Neuronal stem cell (in vitro differentiated cells): ENCODE measurements at places on chromosomes 13 and 19.

GRCh38 chr13:112932971-112933370 is 36.0 kb upstream of the MCF2L start:
- no peak overlapping the region for H3K27ac ChIP-seq
- peaks cover 6% of the 10 kb centered on the region for H3K4me1 ChIP-seq
- no peak overlapping the region for H3K4me3 ChIP-seq

GRCh38 chr13:30863231-30863630 is 42.8 kb upstream of the MEDAG start:
- H3K27me3 ChIP-seq, result no peaks in the 10 kb centered on the region
- no peak for DNase-seq
- peaks cover 30% of the 10 kb centered on the region for H3K4me1 ChIP-seq
- no peak overlapping the region for H3K27ac ChIP-seq
- H3K4me3 ChIP-seq, result no peak overlapping the region

DNA sequence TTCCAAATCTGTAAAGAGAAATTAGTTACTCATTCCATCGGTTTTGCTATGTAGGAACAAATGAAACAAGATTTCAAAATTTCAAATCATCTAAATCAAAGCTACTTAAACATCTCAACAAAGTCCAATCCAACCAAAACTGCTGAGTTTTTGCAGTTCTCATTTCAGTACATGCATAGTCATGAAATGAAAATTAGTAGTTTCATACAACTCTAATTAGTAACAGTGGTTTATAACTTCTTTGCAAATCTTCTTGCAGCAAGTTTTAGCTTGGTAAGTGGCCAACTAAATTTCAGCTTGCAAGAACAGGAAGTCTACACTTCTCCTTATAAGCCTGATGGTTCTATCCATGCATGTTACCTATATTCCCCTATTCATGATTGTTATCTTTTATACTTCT is 75.6 kb downstream of the SPRY2 start:
- no peaks in the 10 kb centered on the region for H3K27me3 ChIP-seq
- DNase-seq, result no peak
- no peak overlapping the region for H3K4me3 ChIP-seq
- H3K4me1 ChIP-seq, result no peaks in the 10 kb centered on the region

GRCh38 chr13:106710266-106710665 is 142.3 kb upstream of the ARGLU1 start:
- H3K4me1 ChIP-seq, result no peaks in the 10 kb centered on the region
- H3K36me3 ChIP-seq, result no peaks in the 10 kb centered on the region
- no peaks in the 10 kb centered on the region for H3K27me3 ChIP-seq
- H3K27ac ChIP-seq, result no peak overlapping the region
- H3K4me3 ChIP-seq, result no peak overlapping the region
- DNase-seq, result no peak

DNA sequence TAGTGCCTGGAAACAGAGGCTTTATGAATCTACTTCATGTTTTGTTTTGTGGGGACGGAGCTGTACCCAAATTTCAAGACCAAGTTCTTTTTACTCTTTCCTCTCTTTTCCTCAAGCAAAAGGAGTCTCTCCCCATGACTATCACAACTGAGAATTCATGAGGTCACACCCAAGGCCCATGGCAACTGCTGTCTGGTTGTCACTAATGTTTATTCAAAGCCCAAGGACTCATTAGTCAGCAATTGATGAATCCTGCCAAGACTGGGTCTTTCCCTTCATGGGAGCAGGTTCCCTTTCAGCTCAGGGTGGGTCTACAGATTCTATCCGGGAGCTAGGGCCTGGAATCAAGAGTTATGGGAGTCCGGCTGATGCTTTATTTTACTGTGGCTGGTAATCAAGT is 441.5 kb upstream of the PCDH20 start:
- no peak for DNase-seq
- H3K36me3 ChIP-seq, result no peaks in the 10 kb centered on the region
- no peak overlapping the region for H3K27ac ChIP-seq
- H3K27me3 ChIP-seq, result no peaks in the 10 kb centered on the region
- H3K4me1 ChIP-seq, result no peaks in the 10 kb centered on the region
- H3K4me3 ChIP-seq, result no peak overlapping the region

GRCh38 chr13:51829568-51829899 is 15.4 kb downstream of the TMEM272 start:
- no peak overlapping the region for H3K4me3 ChIP-seq
- H3K4me1 ChIP-seq, result no peaks in the 10 kb centered on the region
- no peaks in the 10 kb centered on the region for H3K36me3 ChIP-seq
- no peak for DNase-seq
